Stimulated activated CD4-positive, alpha-beta T cell treated with anti-CD3 and anti-CD28 coated beads, Interleukin-1b, Interleukin-23, amount 100 ng/mL, for 1 hour (primary cell): ENCODE measurements at places on chromosomes 3 and 15.

DNA sequence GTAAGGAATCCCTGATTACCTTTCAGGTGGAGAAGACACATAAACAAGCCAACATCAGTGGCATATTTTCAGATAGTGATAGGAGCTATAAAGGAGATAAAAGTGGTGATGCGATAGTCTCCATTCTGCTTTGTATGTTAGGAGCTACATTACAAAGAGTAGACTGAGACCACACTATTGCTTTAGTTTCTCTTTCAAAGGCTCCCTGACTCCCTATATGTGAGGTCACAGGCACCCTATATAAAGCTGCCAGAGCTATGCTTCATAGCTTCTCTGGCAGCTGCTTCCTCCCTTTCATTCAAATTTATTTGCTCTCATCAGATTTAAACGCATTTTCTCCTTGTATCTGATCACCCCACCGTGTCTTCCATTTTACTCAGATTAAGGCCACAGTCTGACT, 466.6 kb downstream of the IL5RA start:
- no peak for DNase-seq

GRCh38 chr3:182450942-182451787, 342.1 kb upstream of the ATP11B start:
- no peak for DNase-seq

DNA sequence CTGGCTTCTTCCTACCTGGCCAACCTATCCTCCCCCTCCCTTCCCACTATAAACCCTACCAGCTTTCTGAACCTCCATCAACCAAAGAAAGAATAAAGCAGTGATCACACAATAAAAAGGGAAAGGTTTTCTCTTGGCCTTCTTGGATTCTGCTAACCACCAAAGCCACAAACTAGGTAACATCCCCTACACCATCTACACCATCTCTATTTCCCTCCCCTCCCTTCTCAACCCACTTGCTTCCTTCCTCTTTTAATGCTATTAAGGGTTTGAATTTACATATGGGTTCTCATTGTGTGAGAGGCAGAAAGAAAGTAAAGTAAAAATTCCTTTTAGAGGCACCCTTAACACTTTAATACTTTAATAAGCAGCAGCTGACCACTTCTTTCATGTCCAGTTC, 25.8 kb upstream of the RSL24D1 start:
- DNase-seq: no peak

DNA sequence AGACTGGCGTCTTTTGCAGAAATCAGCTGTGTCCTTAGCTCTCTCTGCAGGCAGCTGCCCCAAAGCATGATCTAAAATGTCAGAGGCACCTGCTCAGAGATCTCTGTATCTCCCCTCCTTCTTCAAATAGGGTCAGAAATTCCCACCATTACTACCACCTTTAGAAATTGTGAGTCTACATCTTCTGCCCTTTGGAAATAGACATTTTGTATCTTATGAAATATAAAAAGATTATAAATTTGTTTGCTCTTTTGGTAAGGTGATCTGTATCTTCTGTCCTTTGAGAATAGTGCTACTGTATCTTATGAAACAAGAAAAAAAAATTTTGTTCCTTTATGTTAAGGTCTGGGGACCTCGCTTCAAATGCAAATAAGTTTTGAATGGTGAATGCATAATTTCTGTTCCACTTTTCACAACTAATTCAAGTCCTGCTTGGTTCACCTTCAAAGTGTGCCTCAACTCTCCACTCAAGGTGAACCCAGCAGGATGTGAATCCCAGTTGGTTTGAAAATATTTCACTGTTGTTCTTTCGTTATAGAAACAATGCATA, 28.3 kb upstream of the GPD1L start:
- no peak for DNase-seq

GRCh38 chr3:52243791-52244628, 1.5 kb upstream of the PPM1M start:
- DNase-seq: no peak

DNA sequence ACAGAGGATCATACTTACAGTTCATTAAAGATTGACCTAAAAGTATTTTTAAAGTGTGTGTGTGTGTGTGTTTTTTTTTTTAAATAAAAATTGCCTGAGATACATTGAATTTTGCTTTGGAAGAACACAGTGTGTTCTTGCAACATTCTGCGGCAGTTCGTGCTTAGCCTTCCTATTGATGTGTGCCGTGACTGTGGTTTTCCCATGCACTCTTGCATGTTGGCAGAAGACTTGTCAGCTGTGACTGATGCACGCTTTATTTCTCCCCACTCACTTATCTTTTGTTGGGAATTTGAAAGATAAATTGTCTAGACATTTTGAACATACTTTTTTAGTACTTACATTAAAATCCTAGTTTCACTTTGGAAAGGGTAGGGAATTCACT, 136.3 kb upstream of the LRRFIP2 start:
- DNase-seq: no peak

DNA sequence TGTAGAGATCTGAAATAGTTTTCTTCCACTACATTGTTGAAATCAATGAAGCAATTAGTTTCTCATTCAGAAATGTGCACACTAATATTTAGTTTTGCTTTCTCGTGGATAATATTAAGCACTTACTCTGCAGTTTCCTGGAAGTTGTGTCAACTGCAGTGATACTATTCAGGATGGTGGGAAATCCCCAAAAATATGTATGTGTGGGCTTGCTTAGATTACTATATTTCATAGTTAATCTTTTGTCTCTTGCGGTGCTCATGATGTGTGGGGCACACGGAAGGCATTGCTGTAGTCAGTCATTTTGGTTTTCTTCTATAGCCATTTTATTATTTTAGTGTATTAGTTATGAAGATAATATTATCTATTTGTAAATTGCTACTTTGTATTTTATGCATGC, 19.7 kb downstream of the RAB11A start:
- no peak for DNase-seq

- DNase-seq: no peak
These were observed 21.6 kb downstream of the BUB1B start for GRCh38 chr15:40182358-40183029.

- no peak for DNase-seq
These were observed 31.3 kb upstream of the PSTPIP1 start for GRCh38 chr15:76963596-76963995.

DNA sequence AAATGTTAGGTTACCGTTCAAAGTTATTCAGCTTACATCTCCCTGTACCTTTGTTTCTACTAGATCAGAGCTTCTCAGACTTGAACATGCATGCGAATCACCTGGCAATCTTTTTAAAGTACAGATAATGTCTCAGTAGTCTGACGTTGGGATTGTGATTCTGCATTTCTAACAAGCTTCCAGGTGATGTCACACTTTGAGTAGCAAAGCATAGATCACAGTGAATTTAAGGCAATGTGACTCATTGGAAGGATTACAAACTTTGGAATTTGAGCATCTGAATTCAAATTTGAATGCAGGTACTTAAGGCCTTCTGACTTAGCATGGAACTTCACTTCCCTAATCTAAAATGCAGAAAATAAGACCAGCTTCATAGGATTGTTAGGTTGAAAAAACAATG, 10.8 kb upstream of the ZMAT3 start:
- no peak for DNase-seq

GRCh38 chr3:46059432-46059831, 32.1 kb upstream of the XCR1 start:
- DNase-seq: no peak

DNA sequence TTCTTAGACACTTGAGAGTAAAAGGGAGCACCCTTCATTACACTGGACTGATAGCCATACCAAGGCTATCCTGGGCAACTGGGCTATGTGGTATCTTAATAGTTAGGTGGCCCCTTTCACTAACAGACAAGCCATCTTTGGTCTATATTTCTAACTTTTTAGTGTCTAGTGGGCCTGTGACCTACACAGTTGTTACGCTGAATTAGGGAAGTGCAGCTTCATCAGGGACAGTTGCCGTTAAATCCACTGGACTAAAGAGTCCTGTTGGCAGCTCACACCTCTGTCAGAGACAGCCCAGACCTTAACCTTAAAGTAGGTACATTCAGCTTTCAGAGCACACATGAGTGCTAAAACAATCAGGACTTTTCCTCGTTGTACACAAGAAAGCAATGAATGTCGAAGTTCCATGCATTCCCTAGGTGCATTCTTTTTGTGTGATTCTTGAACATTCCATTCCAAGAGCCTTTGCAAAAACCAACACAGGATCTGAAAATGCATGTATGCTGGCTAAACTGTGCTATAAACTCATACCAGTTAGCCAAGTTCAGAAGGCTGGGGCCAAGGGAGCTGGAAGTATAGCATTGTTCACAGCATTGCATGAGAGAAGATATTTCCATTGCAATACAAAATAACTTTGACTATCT, 230.2 kb upstream of the EIF1B start:
- DNase-seq: no peak

DNA sequence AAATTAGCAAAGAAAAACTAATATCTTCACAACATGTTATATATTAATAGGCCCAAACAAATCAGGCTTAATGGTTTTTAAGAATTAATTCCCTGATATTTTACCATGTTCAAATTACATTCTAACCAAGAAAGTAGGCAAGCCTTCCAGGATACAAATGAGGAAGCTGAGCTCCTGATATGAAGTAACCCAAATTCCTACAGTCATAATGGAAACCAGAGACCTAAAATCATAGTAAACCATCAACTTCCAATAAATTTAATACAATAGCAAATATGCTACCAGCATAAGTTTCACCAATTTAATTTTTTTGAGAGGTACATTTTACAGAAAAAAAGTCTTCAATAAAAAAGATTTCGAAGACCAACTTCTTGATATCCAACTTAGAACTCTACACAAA, 3.8 kb downstream of the DCBLD2 start:
- DNase-seq: no peak

- no peak for DNase-seq
These were observed 1.8 kb upstream of the STT3B start for GRCh38 chr3:31530960-31531335.

GRCh38 chr3:137612291-137612690, 151.8 kb upstream of the SOX14 start:
- DNase-seq: no peak

DNA sequence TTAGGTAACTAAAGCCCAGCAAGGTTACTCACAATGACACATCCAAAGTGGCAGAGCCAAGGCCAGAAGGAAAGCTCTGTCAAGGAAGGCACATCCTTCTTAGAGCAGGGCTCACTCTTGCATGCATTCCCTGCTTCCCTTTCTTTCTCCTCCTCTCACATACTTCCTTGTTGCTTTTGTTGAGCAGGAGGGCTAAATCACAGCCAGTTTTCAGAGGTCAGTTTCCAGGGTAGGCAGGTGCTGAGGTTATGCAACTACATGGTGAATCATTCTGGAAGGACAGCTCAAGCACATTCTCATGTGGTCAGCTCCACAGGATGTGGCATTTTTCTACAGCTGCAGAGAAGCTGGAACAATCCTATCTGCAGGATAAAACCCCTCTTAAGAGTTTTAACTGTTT, 275.6 kb downstream of the ZNF621 start:
- no peak for DNase-seq

GRCh38 chr15:96225642-96226259, 104.7 kb upstream of the NR2F2 start:
- no peak for DNase-seq

- DNase-seq: no peak
These were observed 28.7 kb upstream of the MFSD1 start for GRCh38 chr3:158773166-158773565.

DNA sequence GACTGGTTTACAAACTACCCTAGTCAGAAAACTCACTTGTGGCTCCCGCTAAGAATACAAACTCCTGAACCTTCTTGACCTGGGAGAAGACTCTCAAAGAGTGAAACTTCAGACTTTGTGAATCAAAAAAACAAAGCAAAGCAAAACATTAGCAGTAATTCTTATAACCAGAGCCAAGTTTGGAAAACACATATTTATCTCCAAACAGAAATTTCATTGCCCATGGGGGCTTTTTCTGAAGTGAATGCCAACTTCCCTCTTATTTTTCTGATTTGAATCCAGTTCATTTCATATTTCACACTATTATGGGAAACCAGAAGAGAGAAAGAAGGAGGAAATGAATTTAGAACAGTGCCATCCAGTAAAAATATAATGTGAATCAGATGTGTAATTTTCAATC, 55.7 kb upstream of the ZNF385D start:
- no peak for DNase-seq

GRCh38 chr3:167456157-167456799, 17.6 kb downstream of the SERPINI2 start:
- DNase-seq: no peak

DNA sequence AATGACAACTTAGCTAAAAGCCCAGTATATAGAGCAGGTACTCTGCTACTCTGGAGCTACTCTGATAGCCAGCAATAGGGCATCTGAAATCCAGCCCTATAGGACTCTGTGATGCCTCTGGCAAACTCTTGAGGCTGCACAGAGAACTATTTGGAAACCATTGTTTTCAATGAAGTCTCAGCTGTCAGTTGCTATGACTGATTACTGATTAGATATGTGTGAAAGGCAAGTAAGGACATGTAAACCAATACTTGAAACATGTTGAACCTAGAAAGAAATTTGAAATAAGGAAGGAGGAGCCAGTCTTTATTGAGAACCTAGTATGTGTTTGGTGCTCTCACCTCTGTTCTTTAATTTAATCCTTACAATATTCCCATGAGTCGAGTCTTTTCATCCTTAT, 40.2 kb upstream of the CRTC3 start:
- DNase-seq: no peak

DNA sequence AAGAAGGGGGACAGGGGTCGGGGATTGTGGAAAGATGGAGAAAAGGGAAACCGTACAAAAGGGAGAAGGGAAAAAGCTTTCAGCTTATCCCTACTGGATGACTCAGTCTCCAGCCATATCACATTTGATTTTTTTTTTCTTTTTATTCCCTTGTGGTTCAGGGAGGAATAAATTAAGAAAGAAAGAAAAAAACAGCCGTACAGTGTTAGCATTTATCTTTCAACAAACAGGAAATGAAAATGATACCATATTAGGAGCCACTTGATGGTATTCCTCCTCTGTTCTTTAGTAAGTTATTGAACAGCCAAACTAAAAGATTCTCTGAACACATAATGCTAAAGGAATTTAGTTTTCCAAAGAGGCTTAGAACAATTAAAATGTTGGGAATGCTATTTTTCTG, 594.4 kb downstream of the FOXP1 start:
- DNase-seq: no peak

GRCh38 chr15:69222002-69222474, 61.6 kb downstream of the GLCE start:
- no peak for DNase-seq

GRCh38 chr15:55868707-55869106, 124.7 kb downstream of the NEDD4 start:
- DNase-seq: no peak

- no peak for DNase-seq
These were observed 642.0 kb upstream of the NAALADL2 start for GRCh38 chr3:174216946-174217718.

- DNase-seq: no peak
These were observed 4.6 kb downstream of the CCPG1 start for GRCh38 chr15:55403531-55403930.

DNA sequence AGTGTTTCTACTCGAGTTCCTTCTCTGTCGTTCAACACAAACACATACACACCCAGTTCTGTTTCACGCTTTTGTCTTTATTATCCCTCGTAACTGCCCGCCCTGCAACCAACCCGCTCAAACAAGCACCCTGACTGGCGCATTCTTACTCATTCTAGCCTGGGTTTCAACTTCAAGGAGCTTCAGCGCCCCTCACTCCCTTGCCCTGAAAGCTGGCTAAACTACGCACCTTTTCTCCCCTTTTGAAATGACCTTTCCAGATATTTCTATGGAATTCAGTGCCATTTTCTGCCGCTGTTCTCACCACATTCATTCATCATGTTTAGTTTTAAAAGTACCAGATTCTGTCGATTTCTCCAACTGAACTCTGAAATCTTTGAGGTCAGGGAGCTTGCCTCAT, 653 bp upstream of the MFSD1 start:
- DNase-seq: no peak
